BE2C (cell line): ENCODE measurements at places on chromosomes 6 and 20.

DNA sequence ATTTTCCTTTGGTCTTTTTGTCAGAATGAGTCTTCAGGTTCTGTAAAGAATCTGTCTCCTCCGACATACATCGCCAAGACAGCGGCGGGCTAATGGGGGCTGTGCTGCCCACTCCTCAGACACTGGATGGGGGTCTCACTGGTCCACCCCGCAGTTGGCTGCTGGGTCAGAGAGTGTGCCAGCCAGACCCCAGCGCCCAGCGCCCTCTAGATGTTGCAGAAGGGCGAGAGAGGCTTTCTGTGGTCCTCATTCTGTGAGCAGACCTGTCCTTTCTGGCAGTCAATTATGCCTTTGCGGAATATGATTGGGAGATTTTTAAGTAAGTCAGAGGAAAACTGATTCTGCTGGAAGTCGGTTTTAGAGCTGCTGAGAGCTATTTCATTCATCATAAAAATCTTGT, 7.8 kb upstream of the CCR6 start:
- DNase-seq = peak; percentile 21

DNA sequence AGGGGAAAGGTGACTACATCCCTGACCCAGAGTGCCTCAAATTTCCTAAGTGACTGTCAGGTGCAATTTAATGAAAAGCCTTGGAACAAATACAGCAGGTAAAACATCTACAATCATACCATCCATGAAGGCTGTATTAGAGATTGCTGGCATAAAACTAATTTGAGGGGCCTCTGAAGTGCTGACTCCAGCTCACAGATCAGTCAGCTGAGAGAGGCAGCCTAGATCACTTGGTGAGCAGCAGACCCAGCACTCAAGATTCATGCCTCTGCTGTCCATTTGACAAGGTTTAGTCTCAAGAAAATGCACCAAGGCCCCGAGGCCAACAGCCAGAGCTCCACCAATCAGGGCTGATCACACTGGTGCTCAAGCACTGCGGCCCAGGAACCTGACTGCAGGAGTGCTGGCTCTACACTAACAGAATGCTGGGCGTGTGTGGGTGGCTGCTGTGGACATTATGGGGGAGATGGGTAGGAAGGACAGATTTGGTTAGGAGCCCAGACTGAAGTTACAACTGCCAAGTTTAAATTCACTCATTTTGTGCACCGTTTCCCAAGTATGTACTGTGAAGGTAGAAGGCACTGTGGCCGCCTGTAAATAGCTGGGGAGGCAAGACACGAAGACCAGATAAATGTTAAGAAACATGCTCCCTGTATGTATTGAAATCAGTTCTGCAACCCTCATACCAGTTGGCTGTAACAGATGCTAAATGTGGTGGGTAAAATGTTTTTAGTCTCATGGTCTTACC, 28.2 kb downstream of the SNX5 start:
- DNase-seq = no peak

DNA sequence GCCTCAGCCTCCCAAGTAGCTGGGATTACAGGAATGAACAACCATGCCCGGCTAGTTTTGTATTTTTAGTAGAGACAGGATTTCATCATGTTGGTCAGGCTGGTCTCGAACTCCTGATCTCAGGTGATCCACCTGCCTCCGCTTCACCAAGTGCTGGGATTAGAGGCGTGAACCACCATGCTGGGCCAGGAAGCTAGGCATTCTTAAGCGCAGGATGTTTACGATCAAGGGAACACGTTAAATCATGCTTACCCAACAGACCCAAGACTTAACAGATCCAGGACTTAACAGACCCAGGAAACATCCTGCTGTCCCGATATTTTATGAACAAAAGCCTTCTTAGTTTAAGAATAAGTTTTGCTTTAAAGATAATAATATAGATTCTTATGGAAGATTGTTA, 9.1 kb downstream of the PTGIS start:
- no peak for DNase-seq

DNA sequence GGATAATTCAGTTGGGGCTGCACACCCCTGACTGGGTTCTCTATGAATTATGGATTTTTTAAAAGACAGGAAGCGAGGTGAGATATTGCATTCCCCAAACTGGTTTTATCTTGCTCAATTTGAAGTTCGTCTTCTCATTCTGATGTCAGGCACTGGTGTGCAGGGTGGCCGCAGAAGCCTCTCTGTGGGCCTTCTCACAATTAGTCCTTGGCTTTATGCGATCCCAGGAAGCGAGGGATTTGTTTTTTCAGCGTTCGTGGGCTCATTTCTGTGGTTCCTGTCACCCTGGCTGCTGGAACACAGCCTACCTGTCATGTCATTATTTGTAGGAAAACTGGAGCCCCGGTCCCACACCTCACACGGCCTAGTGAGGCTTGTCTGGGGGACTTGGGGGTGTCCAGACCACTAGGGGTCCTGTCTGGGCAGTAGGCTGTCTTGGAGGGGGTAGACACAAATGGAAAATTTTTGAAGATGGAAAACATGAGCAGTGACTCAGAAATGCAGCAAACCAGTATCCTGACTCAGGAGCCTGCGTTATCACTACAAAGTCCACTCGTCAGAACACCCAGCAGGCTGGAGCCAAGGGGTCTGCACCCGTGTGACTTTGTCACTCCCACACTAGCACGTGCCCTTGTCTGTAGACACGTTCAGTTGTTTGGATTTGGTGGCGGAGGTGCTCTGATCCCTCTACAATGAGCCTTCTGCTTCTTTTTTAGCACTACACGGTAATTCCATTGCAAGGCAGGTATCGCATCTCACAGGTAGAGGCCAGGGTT, 42.2 kb downstream of the GNAS-AS1 start:
- no peak for DNase-seq

- no peak for DNase-seq
Observed at GRCh38 chr6:159981403-159982245, 12.7 kb downstream of the IGF2R start.

DNA sequence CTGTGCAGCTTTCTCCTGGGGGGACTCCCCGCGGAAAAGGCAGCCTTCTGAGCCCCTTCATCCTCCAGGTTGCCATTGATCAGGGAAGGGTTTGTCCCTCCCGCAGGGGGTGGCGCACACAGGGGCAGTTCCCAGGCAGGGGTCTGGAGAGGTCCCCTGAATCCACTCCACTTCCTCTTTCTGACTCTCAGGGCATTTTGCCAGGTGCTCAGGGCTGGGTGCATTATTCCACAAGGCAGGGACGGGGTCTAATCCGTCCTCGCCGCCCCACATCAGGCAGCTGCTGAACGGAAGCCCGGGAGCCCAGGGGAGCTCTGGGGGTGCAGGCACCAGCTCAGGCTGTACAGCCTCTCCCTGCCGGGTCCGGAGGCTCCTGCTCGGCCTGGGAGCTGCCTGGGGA, 180.9 kb downstream of the TTLL2 start:
- DNase-seq = no peak

- peak; percentile 25 for DNase-seq
Observed at GRCh38 chr6:135182071-135183001, 1.2 kb downstream of the MYB start.
